ENCODE measurements at places on chromosomes 2 and 18.
A peak's percentile ranks its signal among the peaks of the same experiment; 100 is the strongest.

- DNase-seq = no peak
Measured at GRCh38 chr2:226488034-226488433, 311.6 kb downstream of the IRS1 start.

DNA sequence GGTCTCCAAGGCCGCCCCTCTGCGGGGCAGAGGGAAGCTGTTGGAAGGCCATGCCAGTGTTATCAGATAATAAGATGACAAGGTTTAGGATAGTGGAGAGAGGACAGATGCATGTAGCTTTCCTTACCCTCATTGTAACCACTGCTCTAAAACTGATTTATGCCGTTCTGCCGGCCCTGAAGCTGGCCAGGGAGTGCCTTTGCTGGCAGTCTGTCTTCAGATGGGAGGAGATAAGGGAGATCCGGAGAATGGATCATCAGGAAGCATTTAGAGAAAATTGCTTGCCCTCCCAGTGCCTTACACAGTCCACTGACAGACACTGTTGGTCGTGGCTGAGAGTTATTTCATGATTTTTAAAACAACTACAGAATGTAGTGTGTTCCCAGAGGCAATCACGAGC, 35.4 kb upstream of the MYO3B start:
- no peak for DNase-seq

- DNase-seq = no peak
Measured at GRCh38 chr2:207993151-207993763, 32.1 kb downstream of the PLEKHM3 start.

GRCh38 chr2:237801466-237801865, 2.9 kb downstream of the RBM44 start:
- DNase-seq = no peak

DNA sequence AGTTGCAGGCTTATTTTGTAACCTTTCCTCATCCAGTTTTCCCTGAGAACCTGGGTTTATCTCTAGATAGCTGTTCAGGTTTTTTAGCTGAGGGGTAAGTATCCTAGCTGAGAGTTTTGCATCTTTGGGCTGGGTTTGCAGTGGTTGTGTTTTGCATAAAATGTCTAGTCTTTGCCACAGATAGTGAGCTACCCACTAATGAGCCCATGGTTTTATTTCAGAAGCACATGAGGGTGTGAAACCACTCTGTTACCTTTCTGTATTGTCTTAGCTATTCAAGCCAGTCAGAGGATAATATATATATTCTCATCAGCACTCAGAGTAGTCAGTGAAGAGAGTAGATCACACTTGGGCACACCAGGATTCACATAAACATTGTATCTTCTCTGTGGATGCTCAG, 24.6 kb upstream of the TXNDC2 start:
- no peak for DNase-seq

- no peak for DNase-seq
Measured at GRCh38 chr18:46891742-46892214, 25.5 kb downstream of the PIAS2 start.

DNA sequence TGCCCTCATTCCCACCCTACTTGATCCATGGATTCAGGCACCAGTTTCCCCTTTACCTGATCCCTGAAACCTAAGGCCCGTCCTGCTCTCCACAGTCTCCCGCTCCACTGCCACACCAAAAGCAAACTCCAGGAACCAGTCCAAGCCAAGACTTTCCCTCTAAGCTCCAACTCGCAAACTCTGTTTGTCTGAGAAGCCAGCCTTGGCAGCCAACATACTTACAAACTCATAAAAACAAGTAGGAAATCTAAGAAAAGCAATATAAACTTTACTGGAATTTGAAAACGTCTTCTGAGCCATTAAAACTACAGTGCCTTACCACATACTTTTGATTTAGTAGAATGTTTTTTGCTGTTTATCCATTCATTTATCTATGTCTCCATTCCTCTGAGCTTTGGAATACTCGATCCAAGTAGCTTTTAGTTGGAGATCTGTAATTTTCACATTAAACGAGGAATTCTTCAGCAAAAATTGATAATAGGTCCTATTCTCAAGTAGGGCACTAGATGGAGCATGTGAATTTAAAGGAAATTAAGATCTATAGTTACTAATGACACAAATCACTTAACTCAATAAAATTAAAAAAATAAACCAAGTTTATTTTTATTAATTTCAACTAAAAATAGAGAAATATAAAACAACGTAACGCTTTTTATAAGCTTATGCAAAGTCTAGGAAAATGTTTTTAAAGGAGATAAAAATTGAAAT, 199.7 kb downstream of the MYO3B start:
- DNase-seq = no peak

DNA sequence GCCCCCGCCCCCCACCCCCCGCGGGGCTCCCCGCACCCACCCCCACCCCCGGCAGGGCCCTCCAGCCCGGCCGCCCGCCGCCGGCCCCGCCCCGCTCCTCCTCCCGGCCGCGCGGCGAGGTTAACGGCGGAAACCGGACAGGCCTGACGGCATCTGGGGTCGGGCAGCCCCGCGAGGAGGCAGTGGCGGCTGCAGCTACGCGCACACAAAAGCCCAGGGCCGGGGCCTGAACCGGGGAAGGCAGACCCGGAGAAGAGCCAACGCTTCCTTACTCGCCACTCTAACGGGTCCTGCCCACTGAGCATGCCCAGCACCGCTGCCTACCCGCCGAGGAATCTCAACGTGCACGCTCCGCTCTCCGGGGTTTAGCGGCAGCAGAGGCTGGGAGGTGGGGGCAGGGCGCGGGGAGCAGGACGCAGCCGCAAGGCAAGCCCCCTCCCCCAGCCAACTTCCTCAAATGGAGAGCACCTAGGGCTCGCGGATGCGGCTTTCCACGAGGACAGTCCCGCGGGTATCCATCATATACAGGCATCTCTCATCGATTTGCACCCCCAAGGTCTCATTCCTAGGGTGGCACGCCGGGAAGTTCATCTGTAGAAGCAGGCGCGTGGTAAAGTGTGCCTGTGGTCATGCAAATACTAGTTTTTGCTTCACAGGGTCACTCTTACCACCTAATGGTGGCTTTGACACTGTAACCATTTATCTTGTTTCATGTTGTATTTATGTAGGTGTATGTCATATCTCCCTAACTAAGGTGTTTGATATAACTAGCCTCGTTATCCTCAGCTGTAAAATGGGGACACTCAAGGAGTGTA, at the start of gene MEMO1:
Gene MEMO1, minus strand, starts transcription at position 339 of the 815 bp plus-strand sequence. CDS start 761 bp downstream, outside the sequence.
- peak; percentile 97 for DNase-seq

- DNase-seq = no peak
Measured at GRCh38 chr2:214489702-214490101, 78.8 kb downstream of the VWC2L start.

DNA sequence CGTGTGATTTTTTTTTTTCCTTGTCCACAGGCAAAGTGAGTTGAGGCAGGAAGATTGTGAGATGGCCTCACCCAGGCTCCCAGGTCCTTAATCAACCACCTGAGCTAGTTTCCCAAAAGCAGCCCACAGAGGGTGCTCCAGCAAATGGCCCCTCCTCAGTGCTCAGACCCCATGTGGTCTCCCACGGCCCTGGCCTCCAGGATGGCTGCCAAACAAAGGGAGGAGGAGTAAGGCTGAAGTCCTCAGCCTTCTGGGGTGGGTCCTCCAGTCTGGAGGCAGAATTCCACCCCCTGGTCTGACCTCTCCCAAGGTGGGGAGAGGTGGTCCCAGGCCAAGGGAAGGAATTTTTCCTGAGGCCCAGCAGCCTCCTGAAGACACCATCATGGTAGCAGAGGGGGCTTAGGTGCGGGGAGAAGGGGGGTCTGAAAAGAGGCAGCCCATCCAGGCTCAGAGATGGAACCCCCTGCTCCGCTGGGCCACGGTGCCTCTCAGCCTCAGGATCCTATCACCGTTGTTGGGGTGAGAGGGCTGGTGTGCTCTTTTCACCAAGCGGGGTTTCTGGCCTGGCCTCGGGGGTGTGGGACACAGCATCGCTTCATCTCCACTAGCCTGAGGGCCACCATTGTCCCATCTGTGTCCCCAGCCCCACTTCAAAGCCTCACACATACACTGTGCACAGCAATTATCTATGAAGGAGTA, 2.3 kb downstream of the NGEF start:
- peak; percentile 39 for DNase-seq

All from chondrocyte (in vitro differentiated cells).